ENCODE measurements at places on chromosomes 2 and 18.

DNA sequence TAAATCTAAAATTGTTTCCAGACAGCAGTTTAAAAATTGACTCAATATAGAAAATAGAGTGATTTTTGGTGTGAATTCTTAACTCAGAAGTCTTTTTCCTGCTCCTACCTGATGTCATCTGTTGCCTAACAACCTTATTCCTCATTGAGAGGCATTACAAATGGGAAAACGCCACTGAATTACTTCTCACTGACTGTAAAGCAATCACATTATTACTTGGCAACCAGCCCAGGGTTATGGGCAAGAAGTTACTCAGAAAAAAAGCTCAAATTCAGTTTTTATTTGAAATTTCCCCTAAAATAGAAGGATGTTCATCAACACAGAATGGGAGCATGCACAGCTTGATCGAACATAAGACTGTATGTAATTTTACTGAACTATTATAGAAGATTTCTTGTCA lies 201.8 kb upstream of the GULP1 start:
- no peak for DNase-seq

DNA sequence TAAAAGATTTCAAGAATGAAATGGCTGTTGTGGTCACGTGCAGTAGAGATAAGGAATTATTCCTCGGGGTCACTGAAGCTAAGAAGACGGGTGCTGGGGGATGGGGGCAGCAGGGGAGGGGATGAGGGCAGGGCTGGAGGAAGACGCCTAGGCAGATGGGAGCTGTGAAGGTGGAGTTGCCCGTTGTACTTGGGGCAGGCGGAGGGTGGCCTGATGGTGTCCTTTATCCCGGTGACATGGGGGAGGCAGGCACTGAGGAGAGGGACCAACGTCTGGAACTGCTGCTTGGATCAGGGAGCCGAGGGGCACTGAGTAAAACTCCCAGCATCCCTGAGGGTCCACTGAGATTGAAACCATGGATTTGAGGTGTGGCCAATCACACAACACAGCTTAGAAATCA lies 64.9 kb downstream of the ZCCHC2 start:
- DNase-seq: no peak

GRCh38 chr2:12856934-12857601 lies 140.3 kb downstream of the TRIB2 start:
- DNase-seq: no peak

DNA sequence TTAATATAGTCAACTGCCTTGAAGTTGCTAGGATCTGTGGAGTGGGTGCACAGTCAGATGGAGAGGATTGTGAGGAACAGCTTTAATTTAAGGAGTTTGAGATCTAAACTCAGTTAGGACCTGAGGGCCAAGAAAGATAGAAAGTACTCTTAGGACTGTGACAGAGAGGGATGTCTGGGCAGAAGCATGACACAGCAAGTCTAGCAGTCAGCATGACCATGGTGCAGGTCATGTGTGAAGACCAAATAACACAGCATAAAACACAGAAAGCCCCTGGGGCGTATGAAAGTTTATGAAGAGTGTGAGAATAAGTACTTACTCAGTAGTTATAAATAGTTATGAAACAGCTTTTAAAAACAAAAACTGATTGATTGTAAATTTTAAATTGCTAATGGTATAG lies 107.2 kb downstream of the GALNT1 start:
- no peak for DNase-seq

DNA sequence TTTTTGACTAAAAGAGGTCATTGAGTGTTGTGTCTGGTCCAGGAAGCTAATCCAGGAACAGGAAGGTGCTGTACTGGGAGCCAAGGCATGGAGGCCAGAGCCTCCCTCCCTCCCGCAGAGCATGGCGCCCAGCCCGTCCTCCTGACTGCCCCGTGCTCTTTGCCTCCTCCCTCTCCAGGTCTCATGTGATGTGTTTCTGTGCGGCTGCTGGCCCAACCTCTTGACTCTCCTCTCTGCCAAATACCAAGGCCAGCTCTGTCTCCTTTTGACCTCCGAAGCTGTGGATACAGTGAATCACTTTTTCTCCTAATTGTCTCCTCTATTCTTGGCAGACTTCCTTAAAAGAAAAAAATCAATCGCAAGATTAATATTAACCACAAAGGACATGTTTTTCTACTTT lies 284.1 kb downstream of the PHLPP1 start:
- no peak for DNase-seq

DNA sequence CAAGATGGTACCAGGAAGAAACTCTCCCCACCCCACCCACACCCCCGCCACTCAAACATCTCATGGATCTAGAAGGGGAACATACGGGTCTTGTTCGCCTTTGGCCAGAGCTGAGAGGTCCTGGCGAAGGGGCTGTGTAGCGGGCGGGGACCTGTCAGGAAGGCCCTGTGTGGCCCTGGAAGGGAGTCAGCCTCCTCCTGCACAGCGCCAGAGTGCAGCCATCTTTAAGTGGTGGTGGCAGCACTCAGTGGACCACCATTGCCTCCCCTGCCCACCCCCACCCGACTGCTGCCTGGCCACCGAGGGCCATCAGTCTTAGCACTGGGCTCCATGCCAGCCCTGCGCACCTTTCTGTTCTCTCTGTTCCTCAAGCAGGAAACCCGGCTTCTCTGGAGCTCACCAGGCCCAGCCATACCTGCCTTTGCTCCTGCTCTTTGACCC lies 11.6 kb upstream of the FAHD2A start:
- no peak for DNase-seq

- DNase-seq: no peak
Measured at GRCh38 chr2:220120041-220120440, 492.6 kb downstream of the SLC4A3 start.

- DNase-seq: no peak
Measured at GRCh38 chr2:151754253-151754897, 20.1 kb upstream of the NEB start.

DNA sequence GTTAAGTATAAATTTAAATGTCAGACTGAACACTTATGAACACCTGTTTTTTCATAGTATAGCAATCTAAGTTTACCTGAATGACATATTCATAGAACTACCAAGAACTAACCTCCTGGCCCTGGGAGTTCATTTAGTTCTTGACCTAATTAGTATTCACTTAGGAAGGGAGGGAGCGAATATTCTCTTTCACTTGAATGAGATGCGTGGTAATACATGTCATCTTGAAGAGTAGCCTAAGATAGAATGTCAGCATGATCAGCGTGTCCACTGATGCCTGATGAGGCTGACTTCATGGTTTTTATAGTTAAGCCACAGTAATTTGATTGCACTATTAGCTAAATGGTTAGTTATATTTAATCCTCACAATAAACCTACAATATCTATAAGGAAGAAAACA lies 13.3 kb downstream of the NDUFAF7 start:
- DNase-seq: no peak

DNA sequence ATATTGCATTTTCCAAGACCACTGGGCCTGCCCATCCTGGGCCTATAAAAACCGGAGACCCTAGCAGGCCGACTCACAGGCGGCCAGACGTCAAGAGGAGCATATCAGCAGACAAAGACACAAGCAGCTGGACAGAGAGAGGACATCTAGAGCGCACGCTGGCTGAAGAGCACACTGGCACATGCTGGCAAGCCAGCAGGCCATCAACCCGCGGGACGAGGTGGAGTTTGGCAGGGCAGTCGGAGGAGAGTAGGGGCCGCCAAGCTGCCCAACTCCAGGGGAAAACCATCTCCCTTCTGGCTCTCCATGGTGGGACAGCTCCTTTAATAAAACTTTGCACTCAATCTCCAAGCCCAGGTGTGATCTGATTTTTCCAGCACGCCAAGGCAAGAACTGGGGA lies 36.6 kb upstream of the RAB27B start:
- no peak for DNase-seq

DNA sequence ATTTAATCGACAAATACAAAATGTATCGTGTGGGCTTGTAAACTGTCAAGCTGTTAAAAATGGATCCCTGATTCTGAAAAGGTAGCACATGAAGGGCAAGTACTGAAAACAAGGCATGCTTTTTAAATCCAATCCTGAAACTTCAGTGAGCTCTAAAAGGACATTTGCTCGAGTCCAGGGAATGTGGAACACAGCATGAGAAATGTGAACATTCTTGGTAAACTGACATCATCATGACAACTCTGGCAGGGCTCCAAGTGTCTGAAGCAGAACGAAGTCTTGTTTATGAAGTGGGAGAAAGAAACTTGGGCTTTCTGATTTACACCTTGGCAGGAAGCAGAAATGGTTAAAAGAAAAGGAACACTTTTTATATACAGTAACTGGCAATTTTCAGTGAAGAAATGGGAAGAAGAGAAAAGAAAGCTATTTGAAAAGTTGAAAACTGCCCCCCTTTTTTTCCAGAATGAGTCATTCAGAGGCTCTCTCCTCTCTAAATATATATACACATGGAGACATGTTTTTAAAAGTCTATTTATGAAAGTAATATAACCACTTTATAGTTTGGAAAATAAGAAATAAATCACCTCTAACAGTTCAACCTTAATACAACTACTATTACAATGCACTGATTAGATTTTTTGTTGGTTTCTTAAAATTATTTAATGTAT lies 120.8 kb downstream of the GAREM1 start:
- no peak for DNase-seq

GRCh38 chr18:36035253-36035652 lies 32.1 kb downstream of the RPRD1A start:
- no peak for DNase-seq

GRCh38 chr2:114609801-114610200 lies 167.4 kb downstream of the DPP10 start:
- DNase-seq: no peak

- no peak for DNase-seq
Measured at GRCh38 chr2:73503992-73504570, 118.4 kb downstream of the ALMS1 start.

DNA sequence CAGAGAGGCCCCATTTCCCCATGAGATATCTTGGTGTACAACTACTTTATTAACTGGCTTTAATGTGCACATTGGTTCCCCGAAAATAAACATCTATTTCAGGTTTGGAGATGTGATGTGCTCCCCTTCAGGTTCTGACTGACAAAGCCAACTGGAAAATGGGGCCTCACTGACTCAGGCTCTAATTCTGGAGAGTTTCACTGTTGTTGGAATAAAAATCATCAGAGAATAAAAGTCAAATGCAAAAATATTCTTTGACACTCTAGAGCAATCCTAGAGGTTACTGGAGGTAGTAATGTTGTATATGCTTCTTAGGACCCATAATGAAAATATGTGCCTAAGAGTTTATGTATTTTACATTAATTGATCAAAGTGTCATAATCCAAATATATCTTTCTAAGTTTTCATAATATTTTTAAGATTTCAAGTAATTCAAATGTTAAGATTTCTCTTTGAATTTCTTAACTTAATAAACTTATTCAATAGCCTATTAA lies 189.9 kb upstream of the COL3A1 start:
- DNase-seq: no peak

- DNase-seq: no peak
Measured at GRCh38 chr2:53509831-53510388, 257.7 kb upstream of the CHAC2 start.

DNA sequence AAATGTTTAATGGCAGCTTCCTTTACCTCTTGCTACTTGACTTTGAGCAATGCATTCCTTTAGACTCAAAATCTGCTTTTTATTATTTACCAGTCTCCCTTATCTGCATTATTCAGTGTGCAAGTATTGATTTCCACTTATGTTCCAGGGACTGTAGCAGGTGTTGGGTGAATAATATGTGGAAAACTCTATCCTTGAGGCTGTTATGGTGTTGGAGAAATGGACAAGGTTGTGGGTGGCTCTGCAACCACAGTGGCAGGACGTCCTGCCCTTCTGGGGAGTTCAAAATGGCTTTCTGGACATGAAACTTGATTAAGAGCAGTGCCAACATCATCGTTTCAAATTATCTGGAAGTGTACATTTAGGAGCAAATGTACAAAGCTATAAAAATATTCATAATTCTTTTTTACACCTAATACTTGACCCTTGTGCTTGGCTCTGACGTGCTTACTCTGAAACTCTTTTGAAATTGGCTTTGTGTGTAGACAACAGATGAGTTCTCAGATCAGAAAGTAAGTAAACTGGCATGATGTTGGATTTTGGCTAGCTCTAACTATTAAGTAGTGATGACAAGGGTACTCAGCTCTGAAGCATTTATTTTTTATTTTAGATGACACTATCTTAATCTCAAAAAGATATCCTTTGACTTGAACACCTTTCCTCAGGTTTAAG lies 766.2 kb downstream of the DPP10 start:
- no peak for DNase-seq

DNA sequence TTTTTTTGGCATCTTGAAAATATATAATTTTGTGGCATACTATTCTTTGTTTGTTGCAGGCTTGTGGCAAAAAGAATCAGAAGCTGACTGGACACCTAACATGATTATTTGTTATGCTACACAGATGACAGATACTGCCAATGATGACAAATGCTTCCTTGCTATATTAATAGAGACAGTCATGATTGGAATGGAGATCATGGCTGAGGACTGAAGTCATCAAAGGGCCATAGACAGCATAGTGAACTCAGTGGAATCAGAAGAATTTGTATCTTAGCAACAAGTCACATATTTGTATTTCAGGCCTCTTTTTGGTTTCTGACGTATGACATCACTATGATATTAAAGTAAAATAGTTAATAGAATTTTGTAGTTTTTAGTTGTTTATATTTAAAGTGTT lies 1003.8 kb upstream of the DDX18 start:
- DNase-seq: no peak

GRCh38 chr2:208491641-208492040 lies 85.0 kb downstream of the PTH2R start:
- no peak for DNase-seq

- DNase-seq: no peak
Measured at GRCh38 chr2:160221391-160222276, 21.6 kb upstream of the ITGB6 start.

- no peak for DNase-seq
Measured at GRCh38 chr2:207153266-207153975, 12.3 kb downstream of the KLF7 start.

DNA sequence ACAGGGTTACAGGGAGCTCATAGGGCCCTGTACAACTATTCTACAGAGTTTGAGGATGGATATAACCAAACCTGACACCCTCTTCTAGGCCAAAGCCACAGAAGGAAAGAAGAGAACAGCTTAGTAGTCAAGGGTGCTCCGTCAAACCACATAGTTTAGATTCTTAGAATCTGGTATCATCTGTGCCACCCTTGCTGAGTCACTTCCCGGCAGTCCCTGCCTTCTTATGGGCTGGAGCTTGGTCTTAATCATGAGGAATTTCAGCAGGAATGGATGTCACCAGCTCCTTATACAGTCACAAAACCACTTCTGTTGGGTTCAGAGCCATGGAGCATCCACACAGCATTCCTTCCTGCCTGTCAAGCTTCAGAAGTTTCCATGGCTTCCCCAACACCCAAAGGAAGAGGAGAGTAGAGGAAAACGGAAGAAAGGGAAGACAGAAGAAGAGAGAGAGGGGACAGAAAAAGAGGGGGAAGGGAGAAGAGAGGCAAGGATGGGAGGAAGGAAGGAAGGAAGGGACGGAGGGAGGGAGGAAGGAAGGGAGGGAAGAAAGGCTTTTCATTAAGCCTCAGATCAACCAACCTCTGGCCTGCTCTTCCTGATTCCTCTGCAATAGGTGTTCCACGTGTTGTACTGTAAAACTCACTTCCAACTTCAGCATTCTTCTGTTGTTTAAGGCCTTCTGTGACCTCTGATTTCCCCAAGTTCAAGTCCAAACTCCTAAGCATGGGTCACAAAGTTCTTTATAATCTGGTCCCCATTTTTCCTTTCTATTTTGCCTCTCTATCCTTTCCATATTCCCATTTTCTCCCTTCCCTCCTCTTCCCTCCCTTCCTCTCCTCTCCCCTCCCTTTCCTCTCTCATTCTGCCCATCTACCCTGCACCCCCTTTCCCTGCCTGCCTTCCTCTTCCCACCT lies 246.1 kb upstream of the TNP1 start:
- DNase-seq: no peak
